ENCODE measurements at places on chromosomes 4 and X.

GRCh38 chr4:184448821-184449220, 25.5 kb downstream of the IRF2 start:
- DNase-seq: no peak

GRCh38 chrX:2901367-2902036, 27.6 kb downstream of the ARSD start:
- no peak for DNase-seq

- DNase-seq: no peak
Measured at GRCh38 chr4:27966664-27967063, 1106.0 kb downstream of the STIM2 start.

GRCh38 chrX:116238093-116238492, 67.5 kb downstream of the AGTR2 start:
- no peak for DNase-seq

DNA sequence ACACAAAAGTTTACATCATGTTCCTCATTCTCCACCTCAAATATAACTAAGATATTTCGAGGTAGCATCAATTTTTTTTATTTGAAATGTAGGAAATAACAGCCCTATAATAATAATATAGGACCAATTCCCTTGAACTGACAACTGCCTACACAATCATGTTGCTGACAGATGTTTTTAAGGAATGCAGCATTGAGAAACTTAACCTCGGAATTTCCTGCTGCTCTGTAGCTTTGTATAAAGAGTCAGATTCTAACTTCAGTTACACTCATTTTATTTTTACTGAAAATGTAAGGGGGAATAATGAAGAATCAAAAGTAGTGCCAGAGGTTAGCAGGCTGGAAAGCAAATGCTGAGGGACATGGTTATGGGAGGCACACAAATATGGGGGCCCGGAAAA, 235.8 kb downstream of the RBMX2 start:
- DNase-seq: no peak

DNA sequence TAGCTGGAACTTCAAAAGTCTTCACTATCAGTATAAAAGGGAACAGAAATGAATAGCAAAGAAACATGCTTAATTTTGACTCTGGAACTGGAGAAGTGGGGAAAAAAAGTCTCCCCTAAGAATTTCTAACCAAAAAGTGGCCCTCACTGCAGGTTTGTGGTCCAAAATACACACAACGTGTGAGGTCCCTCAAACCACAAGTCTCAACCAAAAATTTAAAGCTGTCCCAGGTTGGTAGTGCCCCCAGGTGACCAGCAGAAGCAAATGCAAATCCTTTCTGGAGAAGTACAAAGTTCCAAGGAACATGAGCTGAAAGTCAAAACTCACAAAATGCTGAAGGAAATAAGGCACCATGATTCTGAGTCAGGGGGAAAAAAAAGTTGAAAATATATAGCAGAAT, 23.6 kb upstream of the VAMP7 start:
- DNase-seq: no peak

GRCh38 chr4:84944947-84945346, 21.5 kb downstream of the WDFY3 start:
- no peak for DNase-seq

GRCh38 chr4:53863736-53864365, 200.6 kb downstream of the CHIC2 start:
- DNase-seq: no peak

- no peak for DNase-seq
Measured at GRCh38 chrX:56382278-56382677, 150.1 kb downstream of the KLF8 start.

GRCh38 chr4:149997881-149998421, 80.3 kb upstream of the DCLK2 start:
- no peak for DNase-seq

- no peak for DNase-seq
Measured at GRCh38 chrX:23386260-23386659, 51.6 kb downstream of the PTCHD1 start.

GRCh38 chrX:71177327-71177726, 32.7 kb downstream of the NLGN3 start:
- no peak for DNase-seq

DNA sequence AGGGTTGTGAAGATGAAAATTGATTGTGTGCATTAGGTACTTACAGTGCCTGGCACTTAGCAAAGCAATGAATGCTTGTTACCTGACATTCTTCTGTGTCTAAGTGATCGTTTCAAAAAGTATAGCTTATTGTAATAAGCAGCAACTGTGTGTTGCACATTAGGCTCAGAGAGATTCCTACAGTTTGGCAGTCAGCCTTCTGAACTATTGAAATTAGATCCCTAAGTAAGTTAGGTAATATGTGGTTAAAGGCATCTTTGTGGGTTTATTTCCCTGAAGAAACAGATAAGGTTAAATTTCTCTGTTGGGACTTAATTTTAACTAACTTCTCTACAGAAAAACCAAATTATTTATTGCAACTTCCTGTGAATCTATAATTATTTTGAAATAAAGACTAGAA, 93.4 kb downstream of the REPS2 start:
- DNase-seq: no peak

GRCh38 chrX:154441984-154442707, 1.8 kb upstream of the FAM50A start:
- DNase-seq: peak; percentile 65

GRCh38 chr4:121786221-121786620, 14.9 kb upstream of the EXOSC9 start:
- DNase-seq: no peak

DNA sequence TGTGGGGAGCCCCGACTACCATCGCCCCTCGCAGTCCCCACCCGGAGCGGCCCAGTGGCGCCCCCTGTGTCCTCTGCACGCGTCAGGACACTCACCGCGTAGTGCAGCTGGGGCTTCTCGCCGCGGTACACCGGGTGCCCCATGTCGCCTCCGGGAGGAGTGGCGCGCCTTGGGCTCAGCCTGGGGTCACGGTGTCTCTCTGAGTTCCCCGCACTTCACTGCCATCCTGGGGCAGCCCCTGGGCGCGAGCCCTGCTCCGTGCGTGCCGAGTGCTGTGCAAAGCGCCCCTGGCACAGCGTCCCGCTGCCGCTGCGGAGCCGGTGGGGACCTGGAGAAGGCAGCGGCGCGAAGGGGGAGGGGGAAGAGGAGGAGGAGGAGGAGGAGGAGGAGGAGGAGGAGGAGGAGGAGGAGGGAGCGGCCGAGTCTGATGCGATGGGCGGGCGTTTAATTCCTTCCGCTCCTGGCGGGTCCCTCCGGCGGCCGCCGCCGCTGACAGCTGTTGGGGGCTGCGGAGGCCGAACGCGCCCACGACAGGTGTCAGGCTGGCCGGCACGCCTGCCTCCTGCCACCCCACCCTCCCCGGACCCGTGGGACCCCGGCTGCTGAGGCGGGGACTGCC, 134.3 kb downstream of the AMELX start:
- peak; percentile 78 for DNase-seq

DNA sequence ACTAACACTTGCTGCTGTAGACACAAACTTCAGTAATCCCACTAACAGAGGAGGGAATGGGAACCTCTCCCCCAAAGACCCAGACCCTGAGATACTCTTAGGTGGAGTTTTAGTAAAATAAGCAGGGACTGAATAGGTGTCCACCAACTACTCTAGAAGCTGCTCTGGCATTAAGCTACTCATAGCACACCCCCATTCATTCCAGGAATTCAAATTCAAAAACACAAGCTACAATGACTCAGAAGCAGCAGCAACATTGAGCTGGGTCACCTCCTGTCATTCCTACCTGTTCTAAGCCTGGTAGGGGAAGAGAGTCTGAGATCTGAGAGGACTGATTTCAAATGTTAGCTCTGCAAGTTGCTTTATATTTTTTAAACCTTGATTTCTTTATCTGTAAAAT, 135.4 kb upstream of the FRMPD4 start:
- no peak for DNase-seq

DNA sequence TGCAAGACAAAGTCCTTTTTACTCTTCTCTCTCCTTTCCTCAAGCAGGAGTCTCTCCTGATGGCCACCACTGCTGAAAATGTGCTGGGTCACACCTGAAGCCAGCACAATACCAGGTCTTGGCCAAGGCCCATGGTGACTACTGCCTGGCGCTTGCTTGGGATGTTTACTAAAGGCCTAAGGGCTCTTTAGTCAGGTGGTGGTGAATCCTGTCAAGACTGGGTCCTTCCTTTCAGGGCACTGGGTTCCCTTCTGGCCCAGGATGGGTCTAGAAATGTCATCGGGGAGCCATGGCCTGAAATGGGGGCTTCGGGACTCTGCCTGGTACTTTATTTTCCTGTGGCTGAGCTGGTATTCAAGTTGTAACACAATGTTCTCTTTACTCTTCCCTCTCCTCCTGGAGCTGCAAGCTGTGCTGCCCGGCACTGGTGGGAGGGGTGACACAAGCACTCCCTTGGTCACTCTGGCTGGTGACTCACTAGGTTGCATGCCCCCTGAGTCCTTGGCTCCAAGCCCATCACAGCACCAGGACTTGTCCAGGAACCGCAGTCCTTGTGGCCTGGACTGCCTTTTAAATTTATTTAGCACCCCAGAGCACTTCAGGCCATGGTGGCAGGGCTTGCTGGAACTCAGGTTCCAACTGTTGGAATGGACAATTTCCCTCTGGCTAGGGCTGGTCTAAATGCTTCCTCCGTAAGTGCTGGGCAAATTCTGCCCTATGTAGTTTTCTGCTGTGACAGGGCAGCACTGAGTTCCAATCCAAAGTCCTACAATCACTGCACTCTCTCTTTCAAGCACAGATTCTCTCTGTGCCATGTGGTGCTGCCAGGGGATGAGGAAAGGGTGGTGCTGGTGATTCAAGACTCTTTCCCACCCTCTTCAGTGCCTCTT, 11.3 kb downstream of the ARL13A start:
- DNase-seq: no peak

- no peak for DNase-seq
Measured at GRCh38 chr4:173367946-173368345, 2.8 kb upstream of the SAP30 start.

DNA sequence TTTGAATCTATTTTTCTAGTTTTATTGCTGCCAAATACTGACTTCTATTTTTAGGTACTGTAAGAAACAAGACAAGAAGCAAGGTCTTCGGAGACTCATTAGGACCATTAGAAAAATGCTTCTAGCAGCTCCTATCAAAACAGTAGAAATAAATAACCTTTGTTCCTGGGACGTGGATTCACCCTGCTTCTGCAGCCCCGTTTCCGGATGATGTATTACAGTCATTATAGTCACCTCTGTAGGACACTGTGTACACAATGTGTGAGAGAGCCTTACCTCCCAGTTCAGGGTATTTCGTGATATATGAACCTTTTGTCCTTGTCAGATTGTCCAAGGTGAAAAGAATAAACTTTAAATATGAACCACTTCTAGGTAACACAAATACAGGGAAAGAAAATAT, 484.0 kb upstream of the TECRL start:
- no peak for DNase-seq

GRCh38 chr4:55964046-55964445, 15.3 kb downstream of the CEP135 start:
- no peak for DNase-seq

- DNase-seq: no peak
Measured at GRCh38 chrX:136192839-136193414, 45.6 kb downstream of the FHL1 start.

DNA sequence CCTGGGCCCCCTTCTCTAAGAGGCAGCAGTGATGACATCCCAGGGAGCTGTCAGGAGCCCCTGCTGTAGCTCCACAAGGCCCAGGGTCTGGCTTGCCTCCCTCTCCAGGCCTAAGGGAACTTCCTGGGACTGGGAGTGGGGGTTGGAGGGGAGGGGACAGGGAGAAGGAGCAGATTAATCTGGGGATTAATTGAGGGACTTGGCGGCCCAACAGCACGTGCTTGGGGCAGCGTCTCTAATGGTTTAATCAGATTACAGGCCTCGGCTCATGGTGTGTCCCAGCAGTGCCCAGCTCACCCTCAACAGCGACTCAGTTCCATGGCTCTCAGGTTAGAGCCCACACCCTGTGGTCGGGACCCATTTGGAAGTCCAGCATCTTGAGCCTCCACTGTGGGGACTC, 47.9 kb downstream of the EFNB1 start:
- no peak for DNase-seq

- DNase-seq: no peak
Measured at GRCh38 chr4:89753601-89754066, 83.3 kb downstream of the SNCA start.

GRCh38 chr4:80184825-80185756, 12.2 kb upstream of the PRDM8 start:
- peak; percentile 84 for DNase-seq

DNA sequence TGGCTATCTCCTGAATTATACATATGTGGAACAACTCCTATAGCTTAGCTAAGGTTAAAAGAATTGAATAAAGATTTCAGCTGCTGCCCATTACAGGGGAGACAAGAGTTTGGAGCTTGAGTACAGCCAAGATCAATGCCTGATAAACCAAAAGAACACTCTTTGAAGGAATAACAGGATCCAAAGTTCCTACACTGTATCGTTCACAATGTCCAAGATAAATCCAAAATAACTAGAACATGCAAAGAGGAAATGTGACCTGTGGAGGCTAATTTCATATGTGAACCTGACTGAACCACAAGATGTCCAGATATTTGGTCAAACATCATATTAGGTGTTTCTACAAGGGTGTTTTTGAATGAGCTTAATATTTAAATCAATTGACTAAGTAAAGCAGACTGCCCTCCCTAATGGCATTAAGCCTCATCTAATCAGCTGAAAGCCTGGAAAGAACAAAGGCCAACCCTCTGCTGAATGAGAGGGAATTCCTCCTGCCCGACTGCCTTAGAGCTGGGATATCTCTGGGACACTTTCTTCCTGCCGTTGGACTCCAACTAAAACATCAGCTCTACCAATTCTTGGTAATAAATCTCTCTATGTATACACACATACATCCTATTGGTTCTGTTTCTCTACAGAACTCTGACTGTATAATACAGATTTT, 19.2 kb downstream of the RFC1 start:
- no peak for DNase-seq

DNA sequence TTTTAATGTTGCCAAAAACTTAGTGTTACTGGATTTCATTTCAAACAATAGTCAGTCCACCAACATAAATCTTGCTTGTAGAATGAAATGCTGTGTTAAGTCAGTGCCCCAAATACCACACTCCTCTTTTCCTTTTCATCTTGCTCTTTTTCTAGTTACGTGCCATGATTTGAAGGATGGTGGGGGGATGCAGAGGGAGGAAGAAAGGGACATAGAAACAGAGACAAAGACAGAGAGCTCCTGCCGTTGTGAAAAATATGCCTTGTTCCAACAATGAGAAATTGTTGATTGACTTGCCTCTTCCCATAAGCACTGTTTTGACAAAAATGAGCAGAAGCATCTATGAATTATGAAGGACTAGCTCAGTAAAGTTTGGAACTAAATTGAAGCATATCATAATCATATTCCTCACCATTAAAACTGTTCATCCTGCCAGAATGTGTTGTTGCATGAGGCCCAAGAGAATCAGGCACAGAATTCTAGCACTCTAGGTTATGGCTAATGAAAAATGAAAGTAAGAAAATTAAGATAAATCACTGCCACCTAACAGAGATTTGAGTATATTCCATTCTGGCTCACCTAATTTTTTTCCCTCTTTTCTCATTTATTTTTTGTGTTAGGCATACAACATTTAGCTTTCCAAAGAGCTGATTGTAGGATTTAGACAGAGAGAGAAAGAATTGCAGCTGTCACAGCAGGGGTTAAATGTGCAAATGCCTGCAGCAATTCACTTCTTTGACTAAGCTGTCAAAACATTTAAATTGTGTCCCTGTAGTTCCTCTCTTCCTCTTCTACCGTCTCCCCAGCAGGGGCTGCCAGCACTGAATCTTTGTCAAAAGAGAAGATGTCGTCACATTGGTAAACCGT, 111.6 kb upstream of the PTPN13 start:
- DNase-seq: no peak

Measured in spleen (tissue), 13 donors.